Astrocyte of the spinal cord (primary cell): ENCODE measurements at places on chromosomes 12 and 14.

GRCh38 chr12:109950625-109951024 is 45.5 kb downstream of the GIT2 start:
- DNase-seq: no peak

DNA sequence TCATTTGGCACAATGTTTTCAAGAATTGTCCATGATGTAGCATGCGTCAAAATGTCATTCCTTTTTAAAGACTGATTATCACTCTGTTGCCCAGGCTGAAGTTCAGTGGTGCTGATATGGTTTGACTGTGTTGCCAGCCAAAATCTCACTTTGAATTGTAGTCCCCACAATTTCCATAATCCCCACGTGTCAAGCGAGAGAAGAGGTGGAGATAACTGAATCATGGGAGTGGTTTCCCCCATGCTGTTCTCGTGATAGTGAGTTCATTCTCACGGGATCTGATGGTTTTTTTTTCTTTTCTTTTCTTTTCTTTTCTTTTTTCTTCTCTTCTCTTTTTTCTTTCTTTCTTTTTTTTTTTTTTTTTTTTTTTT is 21.8 kb upstream of the LRRK2 start:
- DNase-seq: no peak

GRCh38 chr14:23865502-23865901 is 88.1 kb upstream of the DHRS4 start:
- DNase-seq: no peak

DNA sequence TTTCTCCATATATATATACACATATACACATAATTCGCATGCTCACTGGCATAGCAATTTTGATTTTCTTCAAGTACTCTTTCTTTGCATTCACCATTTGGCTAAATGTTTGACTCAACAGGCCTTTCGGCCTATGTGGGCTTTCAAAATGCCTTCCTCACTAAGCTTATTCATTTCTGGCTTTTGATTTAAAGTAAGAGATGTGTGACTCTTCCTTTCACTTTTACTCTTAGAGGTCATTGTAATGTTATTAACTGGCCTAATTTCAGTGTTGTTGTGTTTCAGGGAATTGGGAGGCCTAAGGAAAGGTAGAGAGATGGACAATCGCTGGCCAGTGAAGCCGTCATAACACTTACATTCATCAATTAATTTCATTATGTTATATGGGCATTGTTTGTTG is 14.5 kb upstream of the KLRD1 start:
- no peak for DNase-seq
